ENCODE measurements at places on chromosomes 3 and 15. TPM values are rescaled to one million over a fixed set of nuclear protein-coding genes. Genes with fewer than 3 reads are reported as not detected.
A peak's percentile ranks its signal among the peaks of the same experiment; 100 is the strongest.

DNA sequence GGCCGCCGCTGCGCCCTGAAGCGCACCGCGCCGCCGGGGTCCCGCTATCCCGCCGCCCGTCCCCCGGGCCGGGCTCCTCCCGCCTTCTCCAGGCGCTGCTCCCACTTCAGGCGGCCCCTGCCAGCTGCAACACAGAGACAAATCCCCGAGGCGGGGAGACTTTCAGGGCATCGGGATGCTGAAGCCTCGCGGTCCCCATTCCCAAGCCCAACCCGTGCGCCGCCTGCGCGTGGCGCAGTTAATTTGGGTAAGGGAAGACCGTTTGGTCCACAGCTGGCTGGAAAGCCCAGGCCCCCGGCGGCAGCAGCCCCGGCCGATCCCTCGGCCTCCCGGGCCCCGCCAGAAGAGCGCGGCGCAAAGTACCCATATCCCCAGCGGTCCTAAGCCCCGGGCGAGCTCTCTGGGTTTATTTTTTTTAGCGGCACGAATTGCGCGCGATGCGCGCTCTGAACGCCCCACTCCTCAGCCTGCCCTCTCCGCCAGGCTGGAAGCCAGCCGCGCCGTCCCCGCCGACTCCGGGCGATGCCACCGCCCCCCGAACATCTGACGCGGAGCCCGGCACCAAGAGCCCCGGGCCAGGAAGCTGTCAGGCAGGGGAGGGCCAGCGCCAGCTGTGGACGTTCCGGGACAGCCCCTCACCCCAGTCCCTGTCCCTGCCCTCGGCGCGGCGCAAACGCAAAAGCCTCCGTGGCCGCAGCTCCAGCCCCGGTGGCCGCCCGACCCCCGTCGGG is 517 bp downstream of the FBN1 start:
- H3K27ac ChIP-seq: peak overlapping the region; percentile 95
- peaks cover 46% of the 10 kb centered on the region for H3K4me1 ChIP-seq
- no peak for DNase-seq

DNA sequence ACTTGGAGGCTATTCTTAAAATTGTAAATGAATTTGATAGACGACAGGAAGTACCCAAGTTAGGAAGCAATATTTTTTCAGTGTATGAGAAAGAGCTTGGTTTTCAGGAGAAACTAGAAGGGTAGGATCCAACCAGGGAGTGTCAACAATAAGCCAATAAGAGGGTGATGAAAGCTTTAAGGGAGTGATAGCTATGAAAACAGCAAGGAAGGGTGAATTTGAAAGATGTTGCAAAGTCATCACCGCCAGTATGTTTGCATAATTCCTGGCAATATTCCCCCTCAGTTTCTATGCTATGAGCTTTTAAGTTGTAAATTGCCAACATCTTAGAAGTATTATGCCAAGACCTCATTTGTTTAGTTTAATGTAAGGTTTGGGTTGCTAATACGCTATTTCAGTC is 11.8 kb upstream of the CSTA start:
- no peaks in the 10 kb centered on the region for H3K36me3 ChIP-seq
- H3K27me3 ChIP-seq: no peaks in the 10 kb centered on the region
- DNase-seq: no peak
- no peak overlapping the region for H3K4me3 ChIP-seq
- no peaks in the 10 kb centered on the region for H3K4me1 ChIP-seq

DNA sequence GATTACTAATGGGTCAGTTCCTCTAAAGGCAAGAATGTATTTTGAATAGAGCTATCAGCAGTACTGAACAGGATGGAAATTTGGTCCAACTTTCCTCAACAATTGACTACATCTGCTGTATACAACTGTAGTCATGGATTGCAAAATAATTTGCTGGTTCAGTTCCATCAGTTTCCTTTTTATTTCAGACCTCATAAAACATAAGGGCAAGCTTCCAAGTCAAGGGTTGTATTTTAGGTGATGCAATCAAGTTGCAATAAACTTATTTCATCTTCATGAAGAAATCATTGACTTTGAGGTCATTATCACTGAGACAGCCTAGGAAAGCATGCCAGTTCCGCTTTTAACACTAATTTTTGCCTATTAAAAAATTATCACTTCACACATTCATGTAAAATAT is 90.4 kb upstream of the TSEN2 start:
- no peaks in the 10 kb centered on the region for H3K4me1 ChIP-seq
- DNase-seq: no peak
- H3K27me3 ChIP-seq: no peaks in the 10 kb centered on the region
- H3K36me3 ChIP-seq: no peaks in the 10 kb centered on the region

GRCh38 chr3:133054586-133054985 is 16.4 kb downstream of the TMEM108 start:
- H3K4me1 ChIP-seq: no peaks in the 10 kb centered on the region
- DNase-seq: no peak
- no peaks in the 10 kb centered on the region for H3K27me3 ChIP-seq
- no peaks in the 10 kb centered on the region for H3K36me3 ChIP-seq
- no peak overlapping the region for H3K4me3 ChIP-seq

DNA sequence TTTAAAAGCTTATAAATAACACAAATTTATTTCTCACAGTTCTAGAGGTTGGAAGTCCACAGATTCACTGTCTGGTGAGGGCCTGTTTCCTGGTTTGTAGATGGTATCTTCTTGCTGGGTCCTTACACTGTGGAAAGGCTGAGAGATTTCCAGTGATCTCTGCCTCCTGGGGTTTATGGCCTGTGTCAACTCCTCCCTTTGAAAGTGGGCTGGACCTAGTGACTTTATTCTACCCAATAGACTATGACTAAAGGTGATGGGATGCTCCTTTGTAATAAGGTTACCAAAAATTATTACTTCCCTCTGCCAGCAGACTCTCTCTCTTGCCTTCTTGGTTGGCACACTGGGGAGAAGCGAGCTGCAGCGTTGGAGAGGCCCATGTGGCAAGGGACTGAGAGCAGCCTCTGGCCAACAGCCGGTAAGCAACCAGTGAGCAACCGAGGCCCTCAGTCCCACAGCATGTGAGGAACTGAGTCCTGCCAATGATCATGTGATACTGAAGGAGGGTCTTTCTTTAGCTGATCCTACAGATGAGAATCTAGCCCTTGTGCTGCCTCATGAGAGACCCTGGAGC is 14.0 kb upstream of the COPG1 start:
- DNase-seq: no peak
- no peak overlapping the region for H3K27ac ChIP-seq
- H3K36me3 ChIP-seq: no peaks in the 10 kb centered on the region
- H3K4me3 ChIP-seq: no peak overlapping the region
- no peaks in the 10 kb centered on the region for H3K4me1 ChIP-seq

DNA sequence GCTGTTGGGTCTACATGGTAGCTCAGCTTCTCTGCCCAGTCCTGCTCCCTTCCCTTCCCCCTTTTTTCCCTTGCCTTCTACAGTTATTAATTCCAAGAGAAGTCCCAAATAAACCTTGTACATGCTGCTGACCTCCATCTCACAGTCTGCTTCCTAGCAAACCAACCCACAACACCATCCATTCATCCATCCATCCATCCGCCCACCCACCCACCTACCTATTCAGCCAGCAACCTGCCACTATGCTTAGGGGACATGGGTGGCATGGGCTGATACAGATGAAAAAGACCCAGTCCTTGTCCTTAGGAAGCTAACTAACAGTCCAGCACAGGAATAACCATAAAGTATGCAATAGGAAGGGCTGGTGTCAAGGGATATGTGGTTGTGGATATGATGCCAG is 5.7 kb downstream of the TNFAIP8L3 start:
- H3K36me3 ChIP-seq: no peaks in the 10 kb centered on the region
- no peaks in the 10 kb centered on the region for H3K27me3 ChIP-seq
- H3K27ac ChIP-seq: peak overlapping the region; percentile 26
- no peak for DNase-seq
- no peak overlapping the region for H3K4me3 ChIP-seq

DNA sequence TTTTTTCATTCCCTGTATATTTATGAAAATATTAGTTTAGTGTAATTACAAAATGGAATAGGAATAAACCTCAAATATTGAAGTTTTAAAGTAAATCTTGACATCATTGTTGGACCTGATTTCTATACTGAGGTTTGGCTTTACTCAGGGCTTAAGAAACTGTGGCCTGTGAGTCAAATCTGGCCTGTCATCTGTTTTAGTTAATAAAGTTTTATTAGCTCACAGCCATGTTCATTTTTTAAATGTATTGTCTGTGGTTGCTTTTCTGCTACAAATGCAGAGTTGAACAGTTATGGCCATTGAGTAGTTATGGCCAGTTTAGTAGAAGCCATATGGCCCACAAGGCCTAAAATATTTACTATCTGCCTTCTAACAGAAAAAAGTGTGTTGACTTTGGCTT is 80.7 kb downstream of the DIPK2A start:
- no peak for DNase-seq
- H3K36me3 ChIP-seq: no peaks in the 10 kb centered on the region
- H3K27me3 ChIP-seq: no peaks in the 10 kb centered on the region
- peaks cover 22% of the 10 kb centered on the region for H3K4me1 ChIP-seq
- H3K27ac ChIP-seq: no peak overlapping the region

DNA sequence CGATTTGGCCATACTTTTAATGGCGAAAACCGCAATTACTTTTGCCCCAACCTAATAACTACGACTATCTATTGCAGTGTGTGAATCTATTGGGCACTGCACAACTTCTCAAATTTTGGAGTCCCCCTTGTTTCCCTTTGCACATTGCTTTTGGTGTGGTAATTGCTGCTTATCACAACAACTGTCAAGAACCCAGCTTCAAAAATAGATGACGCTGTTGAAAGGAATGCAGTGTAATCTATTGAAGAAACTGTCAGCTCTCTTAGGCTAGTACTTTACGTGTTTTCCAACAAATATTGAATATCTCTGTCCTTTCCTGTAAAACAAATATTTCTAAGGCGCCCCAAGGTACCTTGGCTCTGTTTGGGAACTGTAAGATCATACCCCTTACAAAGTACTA is 222.8 kb upstream of the UBE2E2 start:
- no peak overlapping the region for H3K27ac ChIP-seq
- DNase-seq: no peak
- H3K4me1 ChIP-seq: no peaks in the 10 kb centered on the region
- H3K27me3 ChIP-seq: no peaks in the 10 kb centered on the region
- no peaks in the 10 kb centered on the region for H3K36me3 ChIP-seq
- no peak overlapping the region for H3K4me3 ChIP-seq

DNA sequence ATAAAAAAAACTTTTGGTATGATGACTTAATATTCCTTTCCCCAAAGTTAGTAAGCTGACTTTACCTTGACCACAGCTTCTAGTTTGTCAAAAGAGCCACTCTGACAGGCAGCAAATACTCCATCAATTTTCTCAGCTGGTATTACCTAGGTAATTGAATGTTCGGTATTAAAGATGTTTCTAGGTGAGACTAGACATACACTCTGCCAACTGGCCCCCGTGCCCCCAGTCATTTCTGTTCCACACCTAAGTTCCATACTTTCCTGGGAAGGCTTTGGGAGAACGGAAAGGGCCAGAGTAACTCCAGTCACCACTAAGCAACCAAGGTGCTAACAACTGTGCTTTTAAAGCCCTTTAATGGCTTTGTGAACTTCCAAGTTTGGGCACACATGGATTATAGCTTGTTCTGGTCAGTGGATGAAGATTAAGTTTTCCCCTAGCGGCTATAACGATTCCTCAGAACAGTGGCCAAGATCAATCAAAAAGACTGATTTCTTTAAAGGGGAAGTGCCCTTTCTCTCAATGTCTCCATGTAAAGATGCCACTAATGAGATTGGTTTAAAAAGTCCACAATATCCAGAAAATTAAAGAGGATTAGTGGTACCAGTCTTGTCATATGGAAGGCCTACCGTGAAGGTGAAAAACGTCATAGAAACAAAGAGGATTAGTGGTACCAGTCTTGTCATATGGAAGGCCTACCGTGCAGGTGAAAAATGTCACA is 7.0 kb downstream of the EIF4A2 start:
- no peak overlapping the region for H3K4me3 ChIP-seq
- no peaks in the 10 kb centered on the region for H3K27me3 ChIP-seq
- H3K27ac ChIP-seq: no peak overlapping the region
- H3K4me1 ChIP-seq: peaks cover 47% of the 10 kb centered on the region

- peak overlapping the region; percentile 90 for H3K27ac ChIP-seq
- H3K27me3 ChIP-seq: no peaks in the 10 kb centered on the region
- H3K4me1 ChIP-seq: peaks cover 5% of the 10 kb centered on the region
- DNase-seq: no peak
- peak overlapping the region; percentile 80 for H3K4me3 ChIP-seq
Observed at GRCh38 chr3:123883701-123884202, 380 bp downstream of the MYLK start.

- peaks cover 11% of the 10 kb centered on the region for H3K4me1 ChIP-seq
- H3K27me3 ChIP-seq: no peaks in the 10 kb centered on the region
- H3K4me3 ChIP-seq: peak overlapping the region; percentile 64
Observed at GRCh38 chr15:96891046-96891445, 560.5 kb downstream of the NR2F2 start.

DNA sequence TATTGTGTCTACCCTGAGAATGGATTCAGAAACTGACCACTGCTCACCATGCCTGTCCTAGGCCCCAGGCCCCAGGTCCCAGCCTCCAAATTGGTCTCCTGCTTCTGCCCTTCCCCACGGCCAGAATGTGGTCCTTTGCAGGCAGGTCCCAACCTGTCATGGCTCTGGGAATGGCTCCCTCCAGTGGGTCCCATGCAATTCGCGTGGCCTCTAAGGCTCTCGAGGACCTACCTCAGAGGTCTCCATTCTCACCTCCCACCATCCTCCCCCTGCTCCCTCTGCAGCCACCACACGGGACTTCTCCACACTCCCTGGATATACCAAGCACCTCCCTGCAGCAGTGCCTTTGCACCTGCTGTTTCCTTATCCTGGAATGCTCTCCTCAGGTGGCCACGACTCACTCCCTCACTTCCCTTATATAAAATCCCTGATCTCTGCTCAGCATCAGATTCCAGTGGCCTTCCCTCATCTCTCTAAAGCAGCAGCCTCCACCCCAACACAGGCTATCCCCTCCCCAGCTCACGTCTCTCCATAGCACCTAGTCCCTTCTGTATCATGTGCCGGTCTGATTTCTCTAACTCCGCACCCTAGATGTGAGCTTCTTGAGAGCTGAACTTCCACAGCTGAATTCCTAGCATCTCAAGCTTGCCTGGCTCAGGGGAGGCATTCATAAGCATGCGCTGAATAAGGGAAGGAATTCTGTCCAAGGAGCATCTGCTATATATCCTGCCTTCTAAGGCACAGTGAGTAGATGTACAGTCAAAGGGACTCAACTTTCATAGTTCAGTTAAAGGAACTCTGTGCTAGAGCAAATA is 56.9 kb downstream of the ARRDC4 start:
- no peaks in the 10 kb centered on the region for H3K27me3 ChIP-seq
- no peak overlapping the region for H3K4me3 ChIP-seq
- no peaks in the 10 kb centered on the region for H3K36me3 ChIP-seq

The DUOXA1 gene
- not detected for total RNA-seq

The ITIH1 gene
- total RNA-seq: not detected

The C2CD4A gene
- total RNA-seq: not detected

The GOLGA8Q gene
- total RNA-seq: 5.1 TPM

Measured in thoracic aorta (tissue), 2 donors.